ENCODE measurements at places on chromosomes 16 and 17.
A peak's percentile ranks its signal among the peaks of the same experiment; 100 is the strongest.

GRCh38 chr17:12691173-12691572, 25.5 kb downstream of the MYOCD start:
- no peak for DNase-seq

GRCh38 chr16:66264311-66265047, 102.0 kb upstream of the CDH5 start:
- no peak for DNase-seq

DNA sequence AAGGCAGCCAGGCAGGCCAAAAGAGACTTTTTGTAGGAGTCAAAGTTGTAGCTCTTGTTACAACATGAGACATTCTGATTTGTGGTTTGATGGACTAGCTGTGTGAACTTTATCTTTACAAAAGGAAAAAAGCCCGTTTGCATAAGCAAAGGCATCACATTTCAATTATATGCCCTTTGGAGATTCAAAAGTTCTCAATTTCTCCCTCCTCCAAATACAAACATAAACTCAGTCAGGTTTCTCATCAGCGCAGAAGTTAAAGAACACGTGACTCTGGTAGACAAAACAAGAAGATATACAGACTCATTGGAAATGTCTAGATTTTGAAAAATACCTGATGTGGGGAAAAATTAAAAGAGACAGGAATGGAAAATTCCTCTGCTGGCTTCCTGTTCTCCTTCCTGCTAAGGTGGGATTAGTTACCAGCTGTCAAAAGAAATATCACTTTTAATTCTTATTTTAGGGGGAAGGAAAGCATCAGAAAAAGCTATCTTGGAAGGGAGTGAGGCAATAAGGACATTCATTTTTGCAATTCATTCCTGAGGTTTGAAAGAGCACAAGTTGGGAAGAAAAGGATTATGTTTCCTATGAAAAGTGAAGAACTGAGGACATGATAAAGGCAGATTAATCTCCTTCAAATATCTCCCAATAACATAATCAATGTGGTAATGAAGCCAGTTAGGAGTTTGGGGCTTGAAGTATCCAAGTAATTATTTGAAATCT, 4.6 kb upstream of the KCNJ16 start:
- DNase-seq = no peak

GRCh38 chr17:45222014-45222288, 266 bp downstream of the FMNL1 start:
- DNase-seq = no peak

- DNase-seq = no peak
Measured at GRCh38 chr16:49458243-49458642, 84.6 kb downstream of the C16orf78 start.

- no peak for DNase-seq
Measured at GRCh38 chr17:36152639-36153120, 23.8 kb downstream of the TBC1D3B start.

GRCh38 chr16:17471719-17472461, 1.1 kb upstream of the XYLT1 start:
- DNase-seq = no peak

DNA sequence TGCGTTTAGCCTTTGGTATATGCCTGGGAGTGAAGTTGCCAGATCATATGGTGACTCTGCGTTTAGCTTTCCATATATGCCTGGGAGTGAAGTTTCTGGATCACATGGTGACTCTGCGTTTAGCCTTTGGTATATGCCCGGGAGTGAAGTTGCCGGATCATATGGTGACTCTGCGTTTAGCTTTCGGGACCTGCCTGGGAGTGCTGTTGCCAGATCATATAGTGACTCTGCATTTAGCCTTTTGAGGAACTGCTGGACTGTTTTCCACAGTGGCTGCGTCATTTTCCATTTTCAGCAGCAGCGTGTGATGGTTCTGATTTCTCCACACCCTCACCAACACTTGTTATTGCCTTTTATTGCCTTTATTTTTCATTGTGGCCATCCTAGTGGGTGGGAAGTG, 73.0 kb downstream of the OR1D5 start:
- no peak for DNase-seq

- DNase-seq = no peak
Measured at GRCh38 chr16:50403491-50403890, 34.7 kb upstream of the BRD7 start.

DNA sequence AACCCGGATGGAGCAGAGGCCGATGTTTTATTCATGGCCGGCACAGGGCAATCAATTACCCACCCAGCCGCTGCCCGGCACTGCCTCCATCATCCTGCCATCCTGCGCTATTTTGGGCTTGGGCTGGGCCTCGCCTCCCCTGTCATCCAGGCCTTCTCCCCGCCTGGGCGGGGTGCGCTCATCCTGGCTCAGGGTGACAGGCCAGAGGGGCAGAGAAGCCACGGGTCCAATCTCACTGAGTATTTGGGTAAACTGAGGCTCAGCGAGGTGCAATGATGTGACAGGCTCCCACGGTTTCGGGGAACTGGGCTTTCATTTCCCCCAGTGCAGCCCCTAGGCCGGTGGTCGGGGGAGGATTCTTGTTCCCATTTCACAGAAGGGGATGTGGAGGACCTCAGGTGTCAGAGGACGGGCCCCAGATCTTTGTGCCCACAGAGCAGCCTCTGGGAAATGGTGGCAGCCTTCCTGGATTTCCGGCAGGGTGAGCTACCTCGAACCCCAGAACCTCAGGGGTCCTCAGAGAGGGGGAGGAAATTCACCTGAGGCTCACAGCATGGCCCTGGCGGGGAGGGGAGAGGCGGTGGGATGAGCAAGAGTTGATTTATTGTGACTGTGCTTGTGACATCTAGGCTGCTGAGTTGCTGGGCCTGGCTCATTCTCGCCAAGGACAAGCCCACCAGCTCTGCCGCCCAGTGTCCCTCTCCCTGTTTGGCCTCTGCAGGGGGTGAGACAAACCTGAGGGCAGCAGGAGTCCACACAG, 23.8 kb upstream of the KCNJ12 start:
- DNase-seq = no peak

DNA sequence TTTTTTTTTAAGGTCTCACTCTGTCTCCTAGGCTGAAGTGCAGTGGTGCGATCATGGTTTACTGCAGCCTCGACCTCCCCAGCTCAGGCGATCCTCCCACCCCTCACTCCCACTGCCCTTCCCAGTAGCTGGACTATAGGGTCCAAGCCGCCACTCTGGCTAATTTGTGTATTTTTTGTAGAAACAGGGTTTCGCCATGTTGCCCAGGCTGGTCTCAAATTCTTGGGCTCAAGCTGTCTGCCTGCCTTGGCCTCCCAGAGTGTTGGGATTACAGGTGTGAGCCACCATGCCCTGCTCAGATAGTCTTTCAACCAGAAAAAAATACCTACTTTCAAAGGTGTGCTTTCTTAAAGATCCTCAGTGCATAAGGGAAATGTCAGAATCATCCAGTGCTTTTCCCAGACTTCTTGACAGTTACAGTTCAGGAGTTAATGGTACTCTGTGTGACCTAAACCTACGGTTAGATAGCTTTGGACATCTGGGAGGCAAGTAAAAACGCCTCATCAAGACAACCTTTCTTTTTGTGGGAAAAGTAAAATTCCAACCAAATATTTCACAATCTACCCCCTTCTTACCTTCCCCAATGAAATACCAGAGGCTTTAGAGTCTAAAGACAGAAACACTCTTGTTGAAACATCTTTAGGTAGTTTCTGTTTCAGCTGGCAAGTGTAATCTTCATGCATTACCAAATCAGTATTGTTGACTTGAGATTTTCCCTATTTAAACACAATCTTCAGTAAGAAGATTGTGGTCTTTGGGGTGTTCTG, 6.8 kb downstream of the RSPRY1 start:
- no peak for DNase-seq

DNA sequence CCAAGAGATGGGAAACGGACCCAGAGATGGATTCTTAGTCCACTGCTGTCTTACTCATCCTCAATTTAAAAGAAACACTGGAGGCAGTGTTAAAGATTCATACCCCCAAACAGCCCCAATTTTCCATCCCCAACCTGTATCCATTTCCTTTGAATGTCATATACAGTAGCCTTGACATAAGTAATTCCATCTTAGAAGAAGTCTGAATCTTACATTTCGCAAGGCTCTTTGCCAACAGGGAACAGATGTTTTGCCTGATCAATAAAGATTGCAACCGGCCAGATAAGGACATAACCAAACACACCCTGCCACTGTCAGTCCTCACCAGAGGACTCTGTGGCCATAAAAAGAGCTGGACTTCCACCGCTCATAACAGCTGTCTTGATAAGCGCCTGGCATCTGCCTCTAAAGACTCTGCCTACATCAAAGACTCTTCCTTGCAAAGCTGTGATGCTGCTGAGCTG, 59.0 kb upstream of the MED9 start:
- DNase-seq = no peak

DNA sequence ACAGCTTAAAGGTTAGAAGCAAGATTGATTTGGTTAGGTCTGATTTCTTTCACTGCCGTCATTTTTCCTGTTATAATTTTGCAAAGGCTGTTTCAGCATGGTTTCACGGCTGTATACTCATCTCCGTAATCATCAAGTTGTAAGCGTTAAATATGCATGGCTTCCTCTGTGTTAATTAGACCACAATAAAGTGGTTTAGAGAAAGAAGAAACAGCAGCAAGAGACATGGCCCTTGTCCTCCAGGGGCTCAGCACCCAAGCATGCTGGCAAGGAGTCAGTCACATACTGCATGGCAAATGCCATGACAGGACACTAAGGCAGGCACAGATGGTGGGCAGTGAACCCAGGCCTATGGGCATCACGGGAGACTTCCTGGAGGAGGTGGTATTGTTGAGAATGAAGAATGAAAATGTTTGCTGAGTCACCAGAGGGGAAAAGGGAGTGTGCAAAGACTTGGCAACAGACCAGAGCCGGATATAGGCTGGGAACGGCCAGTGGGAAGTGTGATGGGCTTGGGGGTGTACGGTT, 61.4 kb upstream of the PLCG2 start:
- peak; percentile 22 for DNase-seq

GRCh38 chr17:80950466-80951120, 41.0 kb upstream of the CHMP6 start:
- DNase-seq = no peak

- DNase-seq = peak; percentile 63
Measured at GRCh38 chr17:4881761-4882555, 17.4 kb upstream of the C17orf107 start.

GRCh38 chr16:50121721-50122445, 31.2 kb upstream of the TENT4B start:
- DNase-seq = peak; percentile 61

DNA sequence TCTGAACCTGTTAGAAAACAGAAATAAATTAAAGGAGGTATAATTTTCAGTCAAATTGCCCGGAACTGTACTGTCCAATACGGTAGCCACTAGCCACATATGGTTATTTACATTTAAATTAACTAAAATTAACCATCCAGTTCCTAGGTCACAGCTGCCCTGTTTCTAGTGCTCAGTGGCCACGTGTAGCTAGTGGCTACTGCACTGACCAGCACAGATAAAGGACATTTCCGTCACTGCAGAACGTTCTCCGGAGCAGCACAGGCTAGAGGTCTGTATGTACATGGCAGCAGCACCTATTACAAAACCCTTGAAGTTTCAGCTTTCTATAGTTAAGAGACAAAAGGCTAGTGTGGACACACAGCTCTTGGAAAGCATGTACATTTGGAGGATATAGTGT, 33.7 kb downstream of the CPSF4L start:
- no peak for DNase-seq

DNA sequence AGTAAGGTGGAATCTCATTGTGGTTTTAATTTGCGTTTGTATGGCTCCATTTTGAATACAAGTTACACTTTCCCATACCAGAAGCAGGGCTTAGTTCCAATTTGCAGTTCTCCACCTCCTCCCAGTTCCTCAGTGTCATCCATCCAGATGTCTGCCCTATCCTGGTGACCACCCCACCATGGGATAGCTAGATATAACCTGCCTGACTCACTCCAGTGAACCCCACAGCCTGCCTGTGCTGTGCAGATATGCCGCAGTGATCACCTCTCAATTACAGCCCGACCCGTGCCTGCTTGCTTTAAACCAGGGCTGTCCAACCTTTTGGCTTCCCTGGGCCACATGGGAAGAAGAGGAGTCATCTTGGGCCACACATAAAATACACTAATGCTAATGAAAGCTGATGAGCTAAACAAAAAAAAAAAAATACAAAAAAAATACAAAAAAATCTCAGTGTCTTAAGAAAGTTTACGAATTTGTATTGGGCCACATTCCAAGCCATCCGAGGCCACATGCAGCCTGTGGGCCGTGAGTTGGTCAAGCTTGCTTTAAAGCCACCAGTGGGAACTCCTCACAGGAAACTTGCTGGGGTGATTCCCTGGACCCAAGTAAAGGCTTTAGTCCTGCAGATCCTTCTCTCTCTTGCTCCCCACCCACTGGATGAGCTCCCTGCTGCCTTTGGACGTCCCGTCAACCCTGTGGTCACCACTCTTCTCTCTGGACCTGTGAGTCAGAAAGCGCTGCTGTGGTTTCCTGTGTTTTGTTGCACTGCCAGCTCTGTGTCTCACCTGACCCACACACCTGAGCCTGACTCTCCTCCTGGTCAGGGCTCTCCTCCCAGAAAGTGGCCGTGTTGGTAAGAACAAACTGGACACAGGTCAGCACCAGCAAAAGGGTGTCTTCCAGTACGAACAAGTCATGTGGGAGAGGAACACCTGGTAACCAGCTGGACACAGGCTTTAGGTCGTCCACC, 83.0 kb downstream of the EMP2 start:
- no peak for DNase-seq

- no peak for DNase-seq
Measured at GRCh38 chr17:37440424-37440823, 33.7 kb downstream of the TADA2A start.

DNA sequence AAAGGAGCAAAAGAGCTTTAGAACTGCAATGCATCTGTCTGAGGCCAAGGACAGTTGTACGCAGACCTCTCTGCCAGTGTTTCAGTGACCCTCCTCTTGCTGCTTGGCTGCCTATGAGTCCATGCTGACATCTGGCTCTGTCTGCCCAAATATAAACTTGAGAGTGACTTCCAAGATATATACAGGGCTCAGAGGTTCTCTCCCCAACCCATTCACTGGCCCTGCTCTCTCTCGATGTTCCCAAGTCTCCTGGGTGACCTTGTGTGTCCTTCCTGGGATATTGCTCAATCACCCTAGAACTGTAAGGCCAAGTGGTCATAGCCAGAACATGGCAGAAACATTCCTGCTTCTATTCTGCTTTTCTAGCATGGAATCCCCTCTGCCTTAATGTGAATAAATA, 716.3 kb downstream of the WWOX start:
- DNase-seq = no peak

DNA sequence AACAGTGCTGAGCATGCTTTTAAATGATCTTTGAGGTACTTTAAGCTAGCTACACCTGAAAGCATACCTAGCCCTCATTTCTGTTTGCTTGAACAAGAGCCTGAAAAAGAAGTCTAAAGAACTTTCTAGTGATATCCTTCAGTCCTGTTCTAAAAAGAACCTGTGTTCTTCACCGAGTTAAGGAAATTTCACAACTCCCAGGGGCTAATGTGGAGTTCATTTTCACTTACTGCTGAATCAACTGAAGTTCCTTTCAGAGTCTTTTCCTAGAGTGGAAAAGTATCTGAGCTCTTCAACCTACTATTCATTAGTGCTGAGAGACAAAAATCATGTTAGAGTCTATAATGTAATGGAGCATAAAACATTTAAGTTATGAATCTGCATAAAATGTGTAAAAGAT, 66.9 kb downstream of the CHD9 start:
- no peak for DNase-seq

GRCh38 chr17:64355536-64356303, 34.9 kb downstream of the PECAM1 start:
- DNase-seq = no peak

- DNase-seq = no peak
Measured at GRCh38 chr17:50501054-50501453, 7.2 kb upstream of the MYCBPAP start.

- DNase-seq = no peak
Measured at GRCh38 chr17:68850749-68851510, 104.3 kb downstream of the ABCA8 start.

All from CD4-positive, alpha-beta T cell treated with Interleukin-6 at 100 ng/mL for 8 hours (primary cell).